CD4-positive, alpha-beta T cell treated with Interferon gamma for 1 hour (primary cell): ENCODE measurements at places on chromosomes 7 and 10.

GRCh38 chr7:7563269-7563668 lies 3.4 kb upstream of the MIOS start:
- no peak for DNase-seq

- no peak for DNase-seq
Observed at GRCh38 chr10:10845826-10846503, 171.7 kb upstream of the CELF2 start.

GRCh38 chr7:2399848-2400587 lies 3.4 kb upstream of the CHST12 start:
- DNase-seq = no peak

GRCh38 chr10:11863353-11864109 lies 40.4 kb downstream of the PROSER2 start:
- DNase-seq = peak; percentile 11

- peak; percentile 26 for DNase-seq
Observed at GRCh38 chr10:101291331-101292193, 62.3 kb upstream of the LBX1 start.

DNA sequence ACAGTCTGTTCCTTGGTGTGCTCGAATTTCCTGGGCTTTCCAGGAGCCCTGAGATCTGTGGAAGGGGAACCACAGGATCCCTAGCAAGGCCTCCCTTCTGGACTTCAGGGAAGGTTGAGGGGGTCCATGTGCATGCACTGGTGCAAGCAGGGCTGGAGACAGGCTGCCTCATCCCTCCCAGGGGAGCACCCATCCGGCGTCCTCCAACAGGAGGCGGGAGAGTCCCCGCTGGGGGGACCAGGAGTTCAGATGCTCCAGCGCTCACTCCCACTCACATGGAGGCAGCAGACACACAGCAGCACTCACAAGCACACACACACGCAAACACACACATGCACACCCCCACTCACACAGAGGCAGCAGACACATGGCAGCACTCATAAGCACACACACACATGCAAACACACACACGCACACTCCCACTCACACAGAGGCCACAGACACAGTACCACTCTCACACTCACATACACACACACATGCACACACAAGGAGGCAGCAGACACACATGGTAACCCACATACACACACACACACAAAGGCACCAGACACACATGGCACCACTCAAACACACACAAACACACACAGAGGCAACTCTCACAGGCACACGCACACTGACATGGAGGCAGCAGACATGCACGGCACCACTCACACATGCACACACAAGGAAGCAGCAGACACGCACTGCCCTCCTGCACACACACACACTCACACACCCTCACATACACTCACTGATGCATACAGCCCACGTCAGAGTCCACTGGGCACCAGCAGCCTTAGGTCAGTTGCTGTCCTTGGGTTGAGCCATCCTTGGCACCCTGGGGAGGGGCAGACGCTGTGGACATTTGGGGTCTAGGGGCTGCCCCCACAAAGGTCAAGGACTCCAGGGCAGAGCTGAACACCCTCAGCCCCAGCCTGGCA lies 247.0 kb upstream of the PPP2R2D start:
- no peak for DNase-seq

DNA sequence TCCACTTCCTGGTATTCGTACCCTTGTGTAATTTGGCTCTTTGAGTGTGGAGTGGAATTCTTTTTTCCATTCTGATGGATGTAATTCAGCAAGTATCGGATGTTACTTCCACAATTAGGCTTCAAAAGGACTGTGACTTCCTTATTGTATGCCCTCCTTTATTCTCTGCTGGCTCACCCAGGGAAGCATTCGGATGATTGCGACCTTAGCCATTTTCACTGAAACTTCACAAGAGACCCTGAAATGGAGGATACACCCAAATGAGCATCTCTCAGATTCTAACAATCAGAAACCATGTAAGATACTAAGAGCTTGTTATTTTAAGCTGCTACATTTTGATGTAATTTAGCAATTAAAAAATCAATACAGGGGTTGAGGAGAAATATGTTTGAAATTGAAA lies 493.1 kb downstream of the DNAJB9 start:
- no peak for DNase-seq

DNA sequence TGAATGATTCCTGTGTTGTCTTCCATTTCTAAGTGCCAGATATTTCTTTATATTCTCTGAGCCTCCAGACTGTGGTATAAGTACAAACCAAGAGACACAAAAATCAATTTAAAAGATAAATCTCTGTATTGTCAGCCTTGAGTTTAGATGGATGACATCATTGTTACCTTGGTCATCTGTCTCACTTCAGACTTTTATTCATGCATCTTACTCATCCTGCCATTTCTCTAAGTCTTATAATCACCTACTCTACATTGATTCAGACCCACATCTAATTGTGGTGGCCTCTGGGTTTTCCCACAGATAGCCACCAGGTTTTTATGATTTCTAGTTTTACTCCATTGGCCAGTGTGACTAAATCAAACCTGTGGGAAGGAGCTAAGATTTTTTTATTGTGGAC lies 26.8 kb upstream of the HDAC9 start:
- no peak for DNase-seq

GRCh38 chr10:3208481-3209406 lies 36.2 kb upstream of the PITRM1 start:
- peak; percentile 12 for DNase-seq

DNA sequence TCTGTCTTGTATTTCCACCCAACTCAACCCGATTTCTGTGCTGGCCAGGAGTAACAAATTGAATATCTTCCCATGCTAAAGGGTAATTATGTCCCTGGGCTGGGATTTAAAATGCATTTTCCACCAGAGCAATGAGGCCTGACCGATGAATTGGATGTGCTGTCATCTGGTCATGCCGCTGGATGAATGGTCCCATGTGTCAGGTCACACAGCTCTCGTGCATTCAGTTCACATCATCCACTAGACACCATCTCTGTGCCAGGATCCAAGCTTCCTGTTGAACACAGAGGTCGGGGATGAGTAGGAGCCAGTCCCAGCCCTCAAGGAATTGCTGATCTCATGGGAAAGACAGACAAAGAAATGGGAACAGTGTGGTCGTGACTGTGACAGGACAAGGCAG lies 200.8 kb downstream of the ADRA2A start:
- no peak for DNase-seq
